ENCODE measurements at places on chromosomes 6 and 20.

DNA sequence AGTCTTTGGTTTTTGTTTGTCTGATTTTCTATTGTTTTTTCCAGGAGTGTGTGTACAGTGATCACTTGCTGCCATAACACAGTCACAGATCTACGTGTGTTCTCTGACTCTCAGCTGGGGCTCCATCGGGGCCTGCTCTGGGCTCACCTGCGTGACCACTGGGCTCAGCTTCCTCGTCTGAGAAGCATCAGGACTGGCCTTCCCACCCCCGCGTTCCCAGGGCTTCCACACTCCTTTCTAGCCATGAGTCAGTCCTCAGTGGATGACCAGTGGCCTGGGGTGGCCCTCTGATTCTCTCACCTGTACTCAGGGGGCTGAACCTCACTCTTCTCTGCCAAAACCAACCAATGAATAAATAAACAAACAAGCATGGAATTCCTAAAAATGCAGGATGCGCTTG is 14.5 kb downstream of the THBS2 start:
- no peak for DNase-seq

- no peak for DNase-seq
Measured at GRCh38 chr20:42099101-42099500, 480.9 kb upstream of the CHD6 start.

DNA sequence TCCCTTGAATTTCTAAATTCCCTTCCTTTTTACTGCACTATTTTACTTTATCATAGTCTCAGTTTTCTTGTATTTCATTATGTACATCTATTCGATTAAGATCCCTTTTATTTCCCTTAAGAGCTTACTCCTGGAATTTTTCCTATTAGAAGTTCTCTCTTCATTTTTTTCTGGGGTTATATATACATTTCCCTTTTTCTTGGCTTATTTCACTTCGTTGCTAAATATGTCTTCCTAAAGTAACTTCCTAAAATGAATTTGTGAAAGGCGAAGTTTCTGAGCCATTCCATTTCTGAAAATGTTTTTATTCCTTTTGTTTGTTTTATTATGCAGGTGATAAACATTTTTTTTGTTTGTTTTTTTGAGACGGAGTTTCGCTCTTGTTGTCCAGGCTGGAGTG is 5.9 kb upstream of the CD109 start:
- DNase-seq = no peak

DNA sequence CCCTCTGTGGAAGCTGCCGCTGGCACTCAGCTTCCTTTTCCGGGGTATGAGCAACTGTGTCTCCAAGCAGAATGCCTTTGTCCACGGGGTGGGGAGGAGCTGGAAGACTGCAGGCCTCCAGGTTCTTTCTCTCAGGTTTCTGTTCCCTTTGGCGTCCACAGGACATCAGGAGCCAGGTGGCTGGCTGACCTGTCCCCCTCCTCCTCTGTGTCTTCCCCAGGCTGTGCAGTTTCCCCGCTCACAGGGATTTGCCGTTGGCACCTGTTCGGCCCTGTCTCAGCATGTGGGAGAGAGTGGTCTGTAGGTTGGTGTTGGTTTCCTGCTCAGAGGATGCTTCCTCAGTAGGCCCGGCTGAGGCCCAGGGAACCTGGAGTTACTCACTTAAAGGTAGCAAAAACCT is 43.5 kb downstream of the CDS2 start:
- no peak for DNase-seq

DNA sequence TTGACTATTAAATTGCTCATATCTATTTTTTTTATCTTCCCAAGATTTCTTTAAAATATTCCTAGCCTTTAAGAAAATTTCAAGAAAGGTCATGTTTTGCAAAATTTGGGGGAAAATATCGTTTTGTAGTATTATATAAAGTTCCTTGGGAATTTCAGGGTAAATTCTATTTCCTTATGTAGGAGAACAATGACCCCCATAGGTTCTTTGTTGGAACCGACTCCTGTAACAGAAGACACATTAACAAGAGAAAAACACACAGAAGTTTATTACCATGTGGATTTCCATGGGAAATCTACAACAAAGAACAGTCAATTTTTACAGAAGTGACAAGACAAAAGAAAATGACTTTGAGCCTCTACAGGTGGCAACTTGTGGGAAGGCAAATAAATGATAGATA is 68.1 kb downstream of the ADGB start:
- DNase-seq = no peak

GRCh38 chr6:27238010-27238983 is 9.2 kb upstream of the PRSS16 start:
- DNase-seq = peak; percentile 48

GRCh38 chr6:167108278-167108677 is 14.6 kb upstream of the CCR6 start:
- no peak for DNase-seq

- peak; percentile 76 for DNase-seq
Measured at GRCh38 chr20:46557231-46557956, 6.9 kb upstream of the OCSTAMP start.

DNA sequence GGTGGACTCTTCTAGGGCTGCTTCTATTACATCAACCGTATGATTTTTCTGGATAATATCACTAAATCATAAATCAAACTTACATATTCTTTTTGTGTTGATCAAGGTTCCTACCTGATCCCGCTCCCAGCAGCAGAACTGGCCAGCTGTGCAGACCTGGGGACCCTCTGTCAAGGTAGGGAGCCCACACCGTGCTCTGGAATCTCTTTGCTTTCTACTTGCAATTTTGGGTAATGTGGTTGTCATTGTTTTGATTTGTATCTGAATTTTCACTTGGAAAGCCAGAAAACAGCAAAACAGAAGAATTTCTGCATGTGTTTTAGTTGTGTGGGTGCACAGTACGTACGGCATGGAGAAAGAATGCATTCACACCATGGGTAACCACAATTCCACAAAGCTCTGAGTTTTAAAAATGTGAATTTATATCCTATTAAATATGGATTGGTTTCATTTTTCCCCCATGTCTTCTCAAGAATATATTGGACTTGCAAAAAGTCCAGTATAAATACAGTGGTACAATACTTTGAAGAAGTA is 80.1 kb downstream of the ADGRG6 start:
- DNase-seq = no peak

GRCh38 chr6:25404693-25405169 is 125.6 kb downstream of the CARMIL1 start:
- no peak for DNase-seq

DNA sequence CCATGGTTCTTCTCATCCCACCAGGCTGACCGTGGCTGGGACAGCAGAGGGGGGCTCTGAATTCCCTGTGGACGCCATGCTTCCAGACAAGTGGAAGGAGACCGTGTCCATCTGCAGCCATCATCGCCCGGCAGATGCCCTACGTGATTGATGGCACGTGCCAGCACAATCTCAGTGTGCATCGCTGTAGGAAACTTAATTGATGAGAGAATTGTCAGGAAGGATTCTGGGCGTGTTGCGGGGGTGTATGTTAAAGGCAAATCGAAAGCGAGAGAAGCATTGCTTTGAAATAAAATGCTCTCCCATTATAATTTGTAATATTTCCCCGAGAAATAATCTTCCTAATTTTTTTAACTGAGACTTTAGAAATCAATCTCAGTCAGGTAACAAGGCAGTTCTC is 185.5 kb upstream of the CDH4 start:
- no peak for DNase-seq

DNA sequence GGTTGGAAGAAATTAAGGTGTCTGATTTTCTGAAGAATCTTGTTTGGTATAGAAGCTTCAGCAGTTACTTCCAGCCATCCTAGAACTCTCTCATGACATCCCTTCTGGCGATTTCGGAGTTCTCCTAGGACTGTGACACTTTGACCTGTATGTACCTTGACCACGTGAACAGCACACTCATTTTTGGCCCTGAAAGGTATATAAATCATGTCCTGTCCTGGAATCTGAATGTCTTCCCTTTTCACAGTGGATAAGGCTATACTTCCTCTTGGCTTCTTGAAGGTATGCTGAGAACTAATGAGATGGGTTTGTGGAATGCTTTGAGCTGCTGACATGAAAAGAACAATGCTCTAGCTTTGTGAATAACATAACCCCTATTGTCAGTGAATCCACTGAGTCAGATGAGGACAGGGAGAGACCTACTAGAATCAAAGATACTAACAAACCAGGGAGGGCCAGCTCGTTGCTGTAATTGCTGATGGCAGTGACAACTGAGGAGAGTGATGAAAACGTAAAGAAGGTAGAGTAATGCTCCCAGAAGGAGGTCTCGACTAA is 6.0 kb upstream of the ZDHHC14 start:
- no peak for DNase-seq

DNA sequence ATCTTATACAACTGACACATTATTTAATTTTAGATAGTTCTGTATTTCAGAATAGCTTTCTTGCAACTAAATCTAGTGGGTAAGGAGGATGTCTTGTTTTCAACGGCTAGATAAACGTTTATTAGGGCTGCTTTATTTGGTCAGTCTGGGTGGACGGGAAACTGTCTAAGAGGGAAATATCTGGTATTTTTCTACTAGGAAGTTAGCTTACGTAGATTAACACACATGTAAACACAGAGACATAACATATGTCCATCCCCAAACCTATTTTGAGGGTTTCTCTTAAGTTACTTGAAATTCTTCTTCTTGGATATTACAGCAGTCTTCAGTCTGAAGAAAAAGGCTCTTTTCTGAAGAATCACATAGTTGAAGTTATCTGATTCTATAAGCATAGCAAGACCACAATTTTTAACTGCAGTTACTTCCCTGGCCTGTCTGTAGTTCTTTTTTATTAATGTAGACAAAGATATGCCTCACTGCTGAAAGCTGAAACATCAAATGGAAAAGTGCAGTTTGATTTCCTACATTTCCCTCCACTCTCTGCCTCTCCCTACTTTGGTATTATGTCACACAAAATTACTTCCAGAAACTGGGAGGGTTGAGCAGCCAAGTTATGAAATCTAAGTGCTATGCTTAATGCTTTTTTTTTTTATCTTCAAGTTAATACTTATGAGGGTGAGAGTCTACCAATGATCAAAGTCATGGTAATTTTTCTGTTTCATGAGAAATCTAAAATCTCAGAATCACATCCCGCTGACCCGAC is 37.4 kb downstream of the PLAGL1 start:
- no peak for DNase-seq

DNA sequence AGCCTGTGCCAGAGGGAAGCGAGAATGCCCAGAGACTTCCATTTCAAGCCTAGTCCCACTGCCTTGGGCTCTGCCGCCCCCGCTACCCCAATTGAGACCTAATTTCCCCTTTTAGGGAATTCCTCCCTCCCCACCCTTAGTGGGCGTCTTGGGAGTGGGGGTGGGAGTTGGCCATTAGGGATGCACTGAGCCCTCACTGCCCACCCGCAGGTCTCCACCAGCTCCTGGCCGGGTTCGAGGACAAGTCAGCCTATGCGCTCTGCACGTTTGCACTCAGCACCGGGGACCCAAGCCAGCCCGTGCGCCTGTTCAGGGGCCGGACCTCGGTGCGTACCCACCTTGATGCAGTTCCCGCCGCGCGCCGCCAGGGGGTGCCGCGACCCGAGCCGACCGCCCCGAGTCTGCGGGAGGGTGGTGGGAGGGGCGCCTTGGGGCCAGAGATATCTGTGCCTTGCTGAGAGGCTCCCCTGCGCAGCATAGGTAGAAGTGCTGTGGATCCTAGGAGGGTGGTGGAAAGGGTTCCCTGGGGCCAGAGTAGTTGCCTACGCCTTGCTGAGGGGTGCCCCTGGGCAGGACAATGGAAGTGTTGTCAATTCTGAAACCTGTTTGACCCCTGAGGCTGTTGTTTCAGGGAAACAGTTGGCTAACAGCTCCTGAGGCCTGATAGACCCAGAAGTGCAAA is 9.2 kb downstream of the ITPA start:
- peak; percentile 54 for DNase-seq

- peak; percentile 11 for DNase-seq
Measured at GRCh38 chr6:151482290-151482689, 11.5 kb upstream of the CCDC170 start.

GRCh38 chr6:4665489-4666417 is 110.5 kb upstream of the CDYL start:
- no peak for DNase-seq

- no peak for DNase-seq
Measured at GRCh38 chr20:41174373-41174772, 37.0 kb downstream of the PLCG1 start.
